ENCODE measurements at places on chromosomes 7 and 10.
A peak's percentile ranks its signal among the peaks of the same experiment; 100 is the strongest.

DNA sequence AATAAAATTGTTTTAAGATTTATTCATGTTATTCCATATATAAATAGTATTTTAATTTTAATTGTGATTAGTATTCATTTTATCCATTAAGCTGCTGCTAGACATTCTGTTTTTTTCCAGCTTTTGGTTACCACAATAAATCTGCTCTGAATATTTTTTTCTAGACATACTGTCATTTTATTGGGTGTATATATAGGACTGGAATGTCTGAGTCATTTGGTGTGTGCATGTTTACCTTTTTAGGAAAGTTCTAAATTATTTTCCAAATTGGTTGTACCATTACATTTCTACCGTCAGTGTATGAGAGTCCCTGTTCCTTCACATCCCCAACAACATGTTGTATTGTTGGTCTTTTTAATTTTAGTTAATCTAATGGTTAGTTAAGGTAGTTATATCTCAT lies 1138.1 kb downstream of the REEP3 start:
- DNase-seq, result no peak

GRCh38 chr10:92810934-92811532 lies 37.3 kb upstream of the EXOC6 start:
- no peak for DNase-seq

GRCh38 chr10:103144041-103144440 lies 49.0 kb downstream of the NT5C2 start:
- no peak for DNase-seq

GRCh38 chr10:49750546-49750945 lies 11.6 kb downstream of the OGDHL start:
- DNase-seq, result no peak

- no peak for DNase-seq
These were observed 230.3 kb downstream of the ARHGAP12 start for GRCh38 chr10:31698181-31698830.

GRCh38 chr7:102390697-102391484 lies 5.3 kb upstream of the PRKRIP1 start:
- DNase-seq, result peak; percentile 86

GRCh38 chr7:121796936-121797656 lies 75.9 kb upstream of the PTPRZ1 start:
- DNase-seq, result no peak

GRCh38 chr7:114835861-114836260 lies 86.0 kb upstream of the MDFIC start:
- no peak for DNase-seq

DNA sequence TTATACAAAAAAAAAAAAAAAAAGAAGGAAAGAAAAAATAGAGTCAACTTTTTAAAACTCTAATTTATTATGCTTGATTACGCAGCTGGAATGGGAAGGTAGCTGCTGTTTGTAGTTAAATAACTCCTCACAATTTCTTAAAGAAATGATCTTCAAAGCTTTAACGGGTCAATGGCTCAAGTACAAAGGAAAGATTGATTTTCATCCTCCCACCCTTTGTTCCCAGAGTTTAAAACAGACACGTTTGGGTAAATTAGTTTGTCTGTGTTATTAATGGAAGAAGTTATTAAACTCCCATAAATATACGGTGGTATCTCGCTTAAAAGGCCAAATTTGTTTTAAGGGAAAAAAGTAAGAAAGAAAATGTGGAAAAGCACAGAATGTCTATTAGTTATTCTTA lies 179.3 kb downstream of the EMX2 start:
- no peak for DNase-seq

DNA sequence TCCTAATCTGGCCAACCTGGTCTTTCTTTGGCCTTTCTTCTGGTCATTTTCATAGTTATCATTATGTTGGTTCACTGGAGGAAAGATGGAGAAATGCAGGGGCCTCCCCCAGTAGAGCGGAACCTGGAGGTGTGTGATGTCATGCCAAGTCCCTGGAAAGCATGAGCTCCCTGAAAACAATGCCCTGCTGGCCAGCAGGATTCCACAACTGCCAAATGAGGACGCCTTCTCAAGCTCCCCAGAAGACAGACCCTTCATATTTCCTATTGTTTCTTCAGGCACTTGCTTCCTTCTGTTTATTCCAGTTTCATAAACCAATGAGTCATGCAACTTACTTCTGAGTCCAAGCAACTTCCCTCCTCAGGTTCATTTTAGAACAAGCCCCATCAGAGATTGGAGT lies 339.0 kb downstream of the GATA3 start:
- no peak for DNase-seq

DNA sequence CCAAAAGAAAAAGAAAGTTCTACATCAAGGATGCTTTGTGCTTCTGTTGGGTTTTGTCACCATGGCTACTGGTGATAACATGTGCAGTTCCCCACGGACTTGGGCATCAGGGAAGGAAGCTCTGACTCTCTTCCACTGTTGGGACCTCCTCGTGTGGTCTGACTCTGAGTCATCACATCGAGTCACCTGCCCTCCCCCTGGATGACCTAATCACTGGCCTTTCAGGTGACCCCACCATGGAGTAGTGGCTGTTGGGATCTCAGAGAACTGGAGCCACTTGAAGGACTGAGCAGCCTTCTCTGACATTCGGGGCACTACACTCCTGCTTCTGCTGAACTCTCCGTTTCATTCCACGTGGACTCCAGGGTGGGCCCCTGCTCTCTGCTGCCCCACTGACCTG lies 60.8 kb upstream of the DOCK1 start:
- no peak for DNase-seq

GRCh38 chr10:30300728-30301127 lies 48.4 kb downstream of the MTPAP start:
- DNase-seq, result no peak

DNA sequence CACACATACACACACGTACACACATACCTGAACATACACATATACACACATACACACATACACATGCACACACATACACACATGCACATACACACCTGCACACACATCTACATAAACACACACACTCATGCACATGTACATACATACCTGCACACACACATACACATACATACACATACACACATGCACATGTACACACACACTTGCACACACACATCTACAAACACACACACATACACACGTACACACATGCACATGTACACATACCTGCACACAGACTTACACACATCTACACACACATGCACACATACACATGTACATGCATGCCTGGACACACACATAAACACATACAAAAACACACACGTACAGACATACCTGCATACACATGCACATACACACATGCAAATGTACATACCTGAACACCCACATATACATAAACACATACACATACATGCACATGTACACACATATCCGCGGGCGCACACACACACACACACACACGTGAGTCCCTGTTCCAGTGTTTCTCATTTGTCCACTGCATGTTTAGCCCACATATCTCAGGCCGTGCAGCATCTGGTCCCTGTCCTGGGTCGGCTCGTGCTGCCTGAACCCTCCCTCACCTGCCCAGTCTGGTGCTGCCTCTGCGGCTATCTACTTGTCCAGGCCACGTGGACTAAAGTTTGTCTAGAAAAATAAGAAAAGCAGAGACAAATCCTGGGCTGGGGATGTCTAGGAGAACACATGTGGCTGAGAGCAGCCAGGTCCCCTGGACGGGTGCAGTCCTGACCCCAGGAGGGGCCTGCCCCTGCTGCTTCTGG lies 238.7 kb downstream of the TCERG1L start:
- DNase-seq, result no peak

GRCh38 chr10:101920546-101920945 lies 76.9 kb upstream of the KCNIP2 start:
- no peak for DNase-seq

GRCh38 chr7:137836113-137836509 lies 10.7 kb downstream of the DGKI start:
- DNase-seq, result no peak

GRCh38 chr10:20767028-20767427 lies 130.1 kb downstream of the NEBL start:
- DNase-seq, result no peak

GRCh38 chr10:78442836-78443550 lies 409.3 kb downstream of the RPS24 start:
- DNase-seq, result peak; percentile 15

DNA sequence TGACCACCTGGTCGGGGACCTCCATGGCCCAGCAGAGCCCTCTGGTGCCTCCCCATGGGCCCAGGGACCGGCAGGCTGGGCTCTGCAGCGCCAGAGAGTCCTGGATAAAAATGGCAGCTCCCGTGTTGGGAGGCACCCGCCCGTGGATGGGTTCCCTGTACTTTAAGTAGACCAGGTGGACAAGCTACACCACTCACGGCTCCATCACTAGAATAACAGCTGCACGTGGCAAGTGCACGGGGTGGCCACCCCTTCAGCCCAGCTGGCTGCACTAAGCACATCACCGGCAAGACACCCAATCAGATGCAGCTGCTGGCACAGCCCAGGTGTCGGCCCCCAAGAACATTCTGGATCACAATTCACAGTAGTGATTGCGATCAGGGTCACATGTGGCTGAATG lies 69.8 kb downstream of the DIP2C start:
- DNase-seq, result no peak

- no peak for DNase-seq
These were observed 157.0 kb downstream of the ARID5B start for GRCh38 chr10:62058476-62058875.

DNA sequence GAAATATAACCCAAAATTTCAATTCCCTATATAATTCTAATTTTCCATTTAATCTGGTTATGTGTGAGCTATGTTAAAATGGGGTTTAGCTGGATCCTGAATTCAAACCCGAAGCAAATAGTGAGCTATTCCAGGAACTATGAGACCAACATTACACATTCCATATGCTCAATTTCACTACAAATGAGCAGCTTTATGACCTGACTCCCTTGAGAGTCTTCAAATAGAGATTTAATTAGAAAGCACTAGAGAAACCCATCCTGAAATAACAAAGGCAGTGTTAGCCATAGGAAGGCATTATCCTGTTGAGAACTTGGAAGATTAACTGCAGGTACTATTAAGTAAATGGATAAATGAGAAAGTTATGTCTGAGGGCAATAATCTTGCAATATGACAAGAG lies 890.0 kb downstream of the GRM8 start:
- DNase-seq, result no peak

GRCh38 chr10:22343731-22344130 lies 1.6 kb upstream of the SPAG6 start:
- no peak for DNase-seq

- no peak for DNase-seq
These were observed 57.5 kb upstream of the SP4 start for GRCh38 chr7:21370283-21370982.

- DNase-seq, result no peak
These were observed 89.6 kb downstream of the PPP1R17 start for GRCh38 chr7:31776616-31777015.

DNA sequence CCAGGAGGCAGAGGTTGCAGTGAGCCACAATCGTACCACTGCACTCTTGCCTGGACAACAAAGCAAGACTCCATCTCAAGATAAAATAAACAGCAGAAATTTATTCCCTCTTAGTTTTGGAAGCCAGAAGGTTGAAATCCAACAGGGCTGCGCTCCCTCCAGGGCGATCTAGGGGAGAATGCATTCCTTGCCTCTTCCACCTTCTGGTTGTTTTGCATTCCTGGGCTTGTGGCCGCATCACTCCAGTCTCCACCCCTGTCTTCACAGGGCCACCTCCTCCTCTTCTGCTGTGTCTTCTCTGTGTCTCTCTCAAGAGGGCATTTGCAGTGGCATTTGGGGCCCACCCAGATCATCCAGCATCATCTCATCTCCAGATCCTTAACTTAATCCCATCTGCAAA lies 36.2 kb downstream of the LIMK1 start:
- no peak for DNase-seq

GRCh38 chr7:96640054-96640453 lies 69.6 kb downstream of the SEM1 start:
- DNase-seq, result no peak

- no peak for DNase-seq
These were observed 29.1 kb downstream of the CHCHD3 start for GRCh38 chr7:133052826-133053225.

DNA sequence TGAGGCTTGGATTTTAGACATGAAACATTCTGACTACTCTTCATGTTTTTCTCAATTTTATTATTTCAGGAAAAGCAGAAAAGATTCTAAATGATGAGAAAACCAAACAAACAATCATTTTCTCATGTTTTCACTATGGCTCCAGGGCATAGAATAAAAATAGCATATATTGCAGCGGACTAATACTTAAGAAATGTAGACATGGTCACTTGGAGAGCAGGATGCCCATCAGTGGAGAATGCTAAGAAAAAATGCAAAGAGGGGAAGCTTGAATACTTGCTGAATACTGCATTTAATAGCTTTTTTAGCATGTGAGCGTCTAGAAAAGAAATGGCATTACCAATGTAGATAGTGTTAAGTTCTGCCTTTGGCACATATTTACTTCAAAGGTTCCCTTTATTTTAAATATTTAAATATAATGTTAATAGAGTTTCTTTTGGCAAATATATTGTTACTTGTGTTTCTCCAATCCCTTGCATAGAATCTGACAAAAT lies 107.9 kb downstream of the PPP1R17 start:
- DNase-seq, result no peak

- DNase-seq, result no peak
These were observed 57.0 kb downstream of the NUDCD3 start for GRCh38 chr7:44433255-44434022.

GRCh38 chr7:47938574-47939165 lies 9.6 kb downstream of the PKD1L1 start:
- no peak for DNase-seq

- DNase-seq, result no peak
These were observed 87.4 kb upstream of the RSU1 start for GRCh38 chr10:16904639-16905061.

- no peak for DNase-seq
These were observed 22.3 kb downstream of the TTYH3 start for GRCh38 chr7:2654059-2654458.

DNA sequence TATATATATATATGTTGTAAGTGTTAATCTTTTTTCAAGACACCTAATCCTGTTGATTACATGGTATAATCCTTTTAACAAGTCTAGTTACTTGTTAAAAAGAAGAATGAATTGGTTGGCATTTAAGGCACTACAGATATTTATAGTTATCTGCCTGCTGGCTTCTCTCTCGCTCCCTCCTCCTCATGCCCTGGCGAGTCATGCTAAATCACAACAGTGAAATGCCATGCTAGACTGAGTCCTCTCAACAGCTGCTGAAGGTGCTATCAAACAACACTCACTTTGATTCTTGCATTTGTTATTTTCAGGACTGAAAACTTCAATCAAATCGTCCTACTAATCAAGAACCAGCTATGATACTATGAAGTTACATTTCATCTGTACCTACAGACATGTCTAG lies 15.4 kb downstream of the NRAP start:
- no peak for DNase-seq

DNA sequence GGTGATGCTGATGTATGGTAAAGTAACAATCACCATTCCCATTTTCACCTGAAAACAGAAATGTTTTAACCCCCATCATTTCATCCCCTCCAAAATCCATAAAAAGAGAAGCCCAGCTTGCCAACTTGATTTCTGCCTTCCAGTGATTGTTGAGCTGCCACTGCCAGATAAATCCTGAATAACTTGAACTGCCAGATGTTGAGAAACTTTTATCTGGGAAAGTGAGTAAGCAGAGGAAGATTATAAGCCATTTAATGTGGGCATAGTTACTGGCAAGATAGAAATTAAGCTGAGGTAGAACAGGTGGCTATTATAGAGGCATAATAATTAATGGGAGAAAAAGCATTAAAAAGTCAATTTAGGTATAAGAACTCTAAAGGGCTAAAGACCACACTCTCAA lies 534.1 kb downstream of the ANKRD7 start:
- no peak for DNase-seq

- no peak for DNase-seq
These were observed 261.0 kb downstream of the GRID1 start for GRCh38 chr10:86105640-86106039.

Data from H9 (cell line).